ENCODE measurements at places on chromosomes 1 and 21.
A peak's percentile ranks its signal among the peaks of the same experiment; 100 is the strongest.

DNA sequence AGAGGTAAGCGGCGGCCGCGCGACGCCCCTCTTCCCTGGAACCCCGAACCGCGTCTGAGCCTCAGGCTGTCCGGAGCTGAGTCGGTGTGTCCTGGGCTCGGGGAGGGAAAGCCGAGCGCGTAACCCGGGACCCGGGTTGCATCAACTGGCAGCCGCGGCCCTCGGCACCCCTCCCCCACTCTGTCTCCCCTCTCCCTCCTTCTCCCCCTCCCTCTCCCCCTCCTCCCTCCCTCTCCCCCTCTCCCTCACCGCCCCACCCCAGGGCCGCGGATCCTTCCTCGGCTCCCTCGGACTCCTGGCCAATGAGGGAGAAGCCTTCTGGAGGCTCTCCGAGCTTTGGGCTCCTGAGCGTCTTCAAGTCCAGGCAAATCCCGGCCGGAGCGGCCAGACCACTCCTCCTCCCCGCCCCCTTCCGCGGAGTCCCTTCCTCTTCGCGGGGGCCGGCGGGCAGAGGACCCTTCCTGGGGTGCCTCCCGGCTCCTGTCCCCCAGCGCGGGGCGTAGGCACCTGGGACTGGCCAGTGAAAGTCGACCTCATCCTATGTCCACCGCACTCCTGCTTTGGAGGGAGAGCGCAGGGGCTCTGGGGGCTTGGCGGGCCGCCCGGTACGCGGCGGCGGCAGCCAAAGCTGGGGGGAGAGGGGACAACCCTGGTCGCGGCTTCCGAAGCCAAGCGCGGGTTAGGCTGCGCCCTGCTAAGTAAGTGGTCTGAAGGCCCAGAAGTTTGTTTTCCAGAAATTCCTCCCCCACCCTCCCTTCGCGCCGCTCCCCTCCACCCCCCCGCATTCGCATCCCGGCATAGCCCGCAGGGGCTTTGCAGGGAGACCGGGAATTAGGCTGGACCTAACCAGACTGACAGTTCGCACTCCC, 850 bp downstream of the SESN2 start:
- DNase-seq, result peak; percentile 66

- no peak for DNase-seq
Observed at GRCh38 chr1:110344152-110344551, 5.0 kb downstream of the RBM15 start.

DNA sequence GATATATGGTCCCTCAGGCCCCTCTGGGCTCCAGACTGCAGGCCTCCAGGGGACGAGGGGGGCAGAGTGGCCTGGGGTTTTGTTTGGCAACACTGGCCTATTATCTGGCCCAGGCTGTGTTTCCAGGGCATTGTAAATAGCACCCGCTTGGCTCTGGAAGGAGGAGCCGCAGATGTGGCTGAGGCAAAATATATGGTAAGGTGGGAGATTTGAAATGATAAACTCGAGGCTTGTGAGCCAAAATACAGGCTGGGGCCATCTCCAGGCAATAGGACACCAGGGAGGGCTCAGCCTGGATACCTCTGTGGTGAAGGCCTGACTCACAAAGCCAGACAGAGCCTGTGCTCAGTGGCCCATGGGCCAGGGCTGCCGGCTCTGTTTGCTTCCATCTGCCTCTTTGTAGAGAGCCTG, 14.0 kb downstream of the NAV1 start:
- DNase-seq, result no peak

GRCh38 chr21:34550182-34550799, 38.3 kb upstream of the KCNE1 start:
- DNase-seq, result no peak

GRCh38 chr1:213119794-213120193, 68.8 kb downstream of the RPS6KC1 start:
- no peak for DNase-seq

DNA sequence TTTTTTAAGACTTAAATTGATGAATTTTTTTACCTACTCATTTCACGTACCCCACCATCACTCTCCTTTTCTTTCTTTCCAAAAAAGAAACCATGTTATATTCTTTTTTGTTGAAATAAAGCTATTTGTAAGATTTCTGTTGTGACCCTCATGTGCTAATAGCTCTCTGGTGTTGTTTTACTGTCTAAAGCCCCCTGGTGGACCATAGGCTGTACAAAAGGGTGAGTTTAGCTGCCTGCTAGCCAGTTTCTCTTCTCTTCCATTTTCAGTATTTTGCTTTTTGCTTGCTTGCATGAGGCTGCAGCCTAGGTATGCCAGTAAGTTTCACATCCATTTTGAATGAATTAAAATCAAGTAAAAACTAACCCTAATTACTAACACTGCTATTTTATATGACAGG, 15.6 kb upstream of the VAMP3 start:
- DNase-seq, result no peak

Measured in liver (tissue), 10 donors.